Right forelimb (tissue), 1 donor: ENCODE measurements at places on chromosomes 7 and 10.

DNA sequence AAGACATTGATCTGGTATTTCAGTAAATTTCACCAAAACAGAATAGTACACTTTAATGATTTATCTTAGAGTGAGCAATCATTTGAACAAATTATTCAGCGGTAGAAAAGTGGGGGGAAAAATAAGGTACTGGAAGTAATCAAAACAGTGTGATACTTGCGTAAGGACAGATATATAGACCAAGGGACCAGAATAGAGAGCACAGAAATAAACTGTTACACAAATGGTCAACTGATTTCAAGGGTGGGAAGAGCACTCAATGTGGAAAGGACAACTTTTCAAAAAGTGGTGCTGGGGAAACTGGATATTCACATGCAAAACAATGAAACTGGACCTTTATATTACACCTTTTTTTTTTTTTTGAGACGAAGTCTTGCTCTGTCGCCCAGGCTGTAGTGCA is 119.9 kb downstream of the NRBF2 start:
- no peak for DNase-seq

DNA sequence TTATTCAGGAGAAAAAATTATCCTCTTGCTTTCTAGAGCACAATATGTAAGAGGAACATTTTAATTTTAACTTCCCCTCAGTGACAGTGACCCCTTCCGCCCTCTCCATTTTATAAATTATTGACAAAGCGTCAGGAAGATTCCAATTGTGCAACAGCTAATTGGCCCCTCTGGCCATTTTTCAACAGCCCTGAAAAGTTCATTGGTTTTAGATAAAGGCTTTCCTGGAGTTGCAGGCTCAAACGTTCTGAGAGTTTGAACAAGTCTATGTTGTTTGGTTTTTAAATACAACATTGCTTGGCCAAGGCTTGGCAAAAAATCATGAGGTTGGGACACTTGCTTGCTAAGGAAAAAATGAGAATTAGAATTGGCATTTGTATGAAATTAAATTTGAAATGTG is 422.2 kb upstream of the ANKRD30A start:
- DNase-seq = no peak

DNA sequence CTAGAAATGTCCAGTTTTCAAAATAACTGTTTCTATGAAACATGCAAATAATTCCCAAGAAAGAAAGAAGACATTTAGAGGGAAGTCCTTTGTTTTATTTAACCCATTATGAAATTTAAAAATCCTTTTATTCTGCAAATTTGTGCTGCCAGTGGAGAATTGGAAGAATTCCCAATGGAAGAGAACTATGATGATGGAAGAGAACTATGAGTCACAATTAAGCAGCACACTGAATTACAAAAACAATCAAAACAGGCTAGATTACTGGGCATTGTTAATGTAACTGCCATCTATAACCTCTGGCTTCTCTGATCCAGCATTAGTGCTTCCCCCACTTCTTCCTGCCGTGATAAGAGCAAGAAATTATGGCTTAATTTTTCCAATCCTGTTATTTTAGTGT is 126.2 kb upstream of the FEZF1 start:
- DNase-seq = no peak

- no peak for DNase-seq
Measured at GRCh38 chr7:138478499-138478908, 18.4 kb downstream of the TRIM24 start.

DNA sequence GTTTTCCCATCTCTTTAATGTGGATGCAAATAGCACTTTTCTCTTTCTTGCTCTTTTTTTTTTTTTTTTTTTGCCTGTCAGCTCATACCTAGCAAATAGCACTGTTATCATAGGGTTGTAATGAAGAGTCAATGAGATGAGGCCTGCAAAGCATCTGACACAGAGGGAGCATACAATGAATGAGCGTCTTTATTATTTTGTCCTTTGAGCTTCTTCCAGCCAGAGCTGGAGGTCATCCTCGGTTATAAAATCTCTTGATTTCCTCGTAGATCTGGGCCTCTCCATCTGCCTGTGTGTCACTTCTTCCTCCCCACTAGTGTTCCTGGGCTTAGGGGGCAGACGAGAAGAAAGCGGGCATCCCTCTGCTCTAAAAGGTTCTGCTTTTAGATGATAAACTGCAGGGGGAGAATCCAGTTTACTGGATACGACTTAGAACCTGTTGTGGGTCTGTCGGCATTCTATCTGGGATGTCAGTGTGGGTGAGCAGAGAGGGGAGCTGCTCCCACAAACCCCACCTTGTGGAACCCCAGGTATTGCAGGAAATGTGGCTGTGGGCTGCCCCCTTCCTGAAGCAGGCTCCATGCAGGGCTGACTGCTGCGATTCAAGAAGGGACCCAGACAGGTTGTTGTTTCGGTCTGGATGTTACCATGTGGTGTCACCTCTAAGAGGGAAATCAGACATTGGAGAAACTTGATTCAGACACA is 135.8 kb upstream of the GPR26 start:
- no peak for DNase-seq

DNA sequence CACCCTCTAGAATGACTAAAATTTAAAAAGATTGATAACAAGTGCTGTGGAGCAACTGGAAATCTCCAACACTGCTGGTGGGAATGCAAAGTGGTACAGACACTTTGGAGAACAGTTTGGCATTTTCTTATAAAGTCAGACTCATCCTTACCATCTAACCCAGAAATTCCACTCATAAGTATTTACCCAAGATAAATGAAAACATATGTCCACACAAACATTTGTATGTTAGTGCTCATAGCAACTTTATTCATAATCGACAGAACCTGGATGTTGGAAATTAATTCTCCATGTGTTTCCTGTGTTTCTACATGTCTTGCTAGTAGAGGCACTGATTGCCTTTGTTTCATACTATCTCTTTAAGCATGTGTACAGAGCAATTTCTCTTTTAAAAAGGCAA is 282.4 kb downstream of the AHR start:
- DNase-seq = no peak

DNA sequence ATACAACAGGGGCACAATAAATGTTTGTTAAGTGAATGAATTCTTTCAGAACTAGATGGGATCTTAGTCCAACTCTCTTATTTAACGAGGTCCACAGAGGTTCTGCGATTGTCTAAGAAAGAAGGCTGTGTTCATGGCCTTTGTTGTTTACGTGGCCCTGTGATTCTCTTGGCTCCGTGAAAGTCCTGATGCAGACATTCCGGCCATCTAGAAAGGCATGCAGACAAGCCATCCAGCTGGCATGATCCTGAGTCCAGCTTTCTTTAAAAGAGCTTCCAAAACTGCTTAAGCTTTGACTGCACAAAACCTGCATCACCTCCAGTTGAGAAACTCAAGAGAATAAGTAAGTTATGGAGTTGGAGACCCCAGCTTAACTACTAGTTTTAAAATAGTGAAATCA is 26.0 kb downstream of the EGFR start:
- no peak for DNase-seq

DNA sequence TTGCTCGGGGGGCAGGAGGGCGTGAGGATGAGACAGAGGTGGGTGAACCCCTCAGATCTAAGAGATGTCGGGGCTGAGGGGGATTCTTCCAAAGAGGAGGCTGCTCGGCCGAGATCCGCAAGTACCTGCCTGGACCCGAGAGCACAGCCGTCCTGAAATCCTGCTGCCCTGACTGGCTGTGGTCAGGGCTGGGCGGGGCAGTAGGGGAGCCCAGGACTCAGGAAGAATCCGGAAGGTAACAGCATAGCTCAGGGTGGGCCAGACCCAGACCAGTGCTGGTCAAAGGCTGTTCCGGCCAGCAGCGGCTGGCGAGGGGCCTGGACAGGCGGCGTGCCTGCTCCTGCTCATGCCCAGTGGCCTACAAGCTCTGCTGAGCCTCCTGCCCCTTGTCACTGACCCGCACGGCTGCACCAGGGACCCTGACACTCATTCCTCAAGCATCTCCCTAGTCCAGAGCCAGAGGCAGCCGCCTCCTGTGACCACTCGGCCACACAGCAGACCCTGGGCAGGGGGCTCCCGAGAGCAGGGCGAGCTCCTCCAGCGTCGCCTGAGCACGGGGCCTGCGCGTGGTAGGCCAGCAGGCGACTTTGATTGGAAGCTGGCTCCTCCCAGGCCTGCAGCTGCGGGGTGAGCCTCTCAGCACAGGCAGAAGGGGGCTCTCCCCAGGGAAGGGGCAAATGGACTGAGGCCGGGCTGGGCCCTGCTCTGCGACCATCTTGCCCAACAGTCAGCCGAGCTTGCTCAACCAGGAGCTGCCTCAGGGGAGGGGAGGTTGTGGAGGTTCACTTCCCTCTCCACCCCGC is 3.1 kb upstream of the ADAP1 start:
- no peak for DNase-seq

GRCh38 chr10:95818668-95819067 is 62.7 kb downstream of the ENTPD1 start:
- no peak for DNase-seq
